ENCODE measurements at places on chromosomes 3 and 15. TPM values are rescaled to one million over a fixed set of nuclear protein-coding genes. Genes with fewer than 3 reads are reported as not detected.

GRCh38 chr15:52080706-52081392, 31.7 kb downstream of the BCL2L10 start:
- no peak for DNase-seq

- DNase-seq, result no peak
Observed at GRCh38 chr3:74075241-74075640, 450.5 kb upstream of the PDZRN3 start.

The SEMA5B gene
- 6.2 TPM for polyA plus RNA-seq

DNA sequence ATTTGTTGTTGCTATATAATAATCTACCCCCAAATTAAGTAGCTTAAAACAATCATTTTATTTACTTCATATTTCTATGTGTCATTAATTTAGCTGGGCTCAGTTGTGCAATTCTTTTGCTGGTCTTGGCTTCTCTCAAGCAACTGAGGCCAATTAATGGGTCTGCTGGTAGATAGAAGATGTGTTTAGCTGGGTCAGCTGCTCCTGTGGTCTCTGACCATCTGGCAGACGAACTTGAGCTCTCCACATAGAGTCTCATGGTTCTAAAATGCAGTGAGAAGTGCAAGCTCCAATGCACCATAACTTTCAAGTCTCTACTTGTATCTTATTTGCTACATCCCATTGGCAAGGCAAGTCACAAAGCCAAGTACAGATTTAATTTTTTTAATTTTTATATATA, 515.6 kb downstream of the ZIC1 start:
- no peak for DNase-seq

GRCh38 chr3:197846491-197846890, 55.4 kb downstream of the LRCH3 start:
- DNase-seq, result no peak

The METTL6 gene
- polyA plus RNA-seq, result 31.3 TPM

GRCh38 chr15:77440378-77440999, 19.8 kb downstream of the HMG20A start:
- DNase-seq, result no peak

DNA sequence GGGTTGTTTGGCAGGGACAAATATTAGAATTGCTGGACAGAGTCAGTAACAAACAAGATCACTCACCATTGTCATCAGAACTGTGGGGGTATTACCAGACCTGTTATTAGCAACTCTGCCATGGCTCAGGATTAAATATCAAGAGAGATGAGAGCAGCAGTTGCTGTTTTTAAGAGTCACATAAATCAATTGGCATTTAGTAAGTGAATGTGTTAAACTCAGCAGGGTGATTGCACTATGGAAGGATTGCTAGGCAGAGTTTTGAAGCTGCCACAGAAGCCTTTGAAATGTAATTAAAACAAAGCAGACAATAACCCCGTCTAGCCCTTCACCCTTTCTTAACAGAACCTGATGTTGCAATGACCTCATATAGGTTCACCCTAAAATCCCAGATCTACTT, 238.8 kb downstream of the GAP43 start:
- no peak for DNase-seq

The SLC9C1 gene
- 0.68 TPM for polyA plus RNA-seq
